ENCODE measurements at places on chromosomes 13 and 19.

DNA sequence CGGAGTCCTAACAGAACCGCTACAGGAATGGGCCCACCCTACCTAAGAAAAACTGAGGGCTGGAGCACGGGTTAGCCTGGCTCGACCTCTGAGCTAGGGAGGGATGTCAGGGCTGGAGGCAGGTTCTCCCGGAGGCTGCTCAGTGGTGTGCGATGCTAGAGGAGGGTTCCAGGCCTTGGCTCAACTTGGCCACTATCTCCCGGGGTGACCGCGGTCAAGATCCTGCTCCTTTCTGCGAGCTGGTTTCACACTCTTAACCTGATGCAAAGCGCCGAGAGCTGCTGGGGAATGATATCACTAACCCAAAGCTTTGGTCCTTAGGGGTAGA lies 301 bp downstream of the POP4 start:
- DNase-seq = no peak

DNA sequence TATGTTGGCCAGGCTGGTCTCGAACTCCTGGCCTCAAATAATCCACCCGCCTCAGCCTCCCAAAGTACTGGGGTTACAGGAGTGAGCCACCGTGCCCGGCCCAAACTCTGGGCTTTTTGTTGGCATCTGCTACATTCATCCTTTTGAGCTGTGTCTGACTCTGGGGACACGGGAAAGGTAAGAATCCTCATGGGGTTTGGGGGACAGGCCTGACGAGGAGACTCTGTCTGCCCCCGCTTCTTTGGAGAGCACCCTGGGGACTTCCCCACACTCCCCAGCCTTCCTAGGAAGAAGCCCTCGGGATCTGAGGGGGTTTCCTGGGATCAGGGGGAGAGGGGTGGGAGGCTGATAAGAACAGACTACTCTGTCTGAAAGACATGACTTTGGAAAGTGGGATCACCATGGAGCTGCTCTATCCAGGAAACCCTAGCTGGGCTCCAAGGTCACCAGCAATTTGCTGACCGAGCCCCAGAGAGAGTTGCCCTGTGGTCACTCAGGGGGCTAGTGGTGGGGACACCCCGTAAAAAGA lies 8.1 kb upstream of the FCER2 start:
- DNase-seq = no peak

GRCh38 chr19:18946918-18947317 lies 5.9 kb upstream of the HOMER3 start:
- DNase-seq = no peak

- no peak for DNase-seq
These were observed 27.6 kb downstream of the PIAS4 start for GRCh38 chr19:4035018-4035566.

- no peak for DNase-seq
These were observed 332.6 kb downstream of the SLITRK1 start for GRCh38 chr13:83549671-83550070.

DNA sequence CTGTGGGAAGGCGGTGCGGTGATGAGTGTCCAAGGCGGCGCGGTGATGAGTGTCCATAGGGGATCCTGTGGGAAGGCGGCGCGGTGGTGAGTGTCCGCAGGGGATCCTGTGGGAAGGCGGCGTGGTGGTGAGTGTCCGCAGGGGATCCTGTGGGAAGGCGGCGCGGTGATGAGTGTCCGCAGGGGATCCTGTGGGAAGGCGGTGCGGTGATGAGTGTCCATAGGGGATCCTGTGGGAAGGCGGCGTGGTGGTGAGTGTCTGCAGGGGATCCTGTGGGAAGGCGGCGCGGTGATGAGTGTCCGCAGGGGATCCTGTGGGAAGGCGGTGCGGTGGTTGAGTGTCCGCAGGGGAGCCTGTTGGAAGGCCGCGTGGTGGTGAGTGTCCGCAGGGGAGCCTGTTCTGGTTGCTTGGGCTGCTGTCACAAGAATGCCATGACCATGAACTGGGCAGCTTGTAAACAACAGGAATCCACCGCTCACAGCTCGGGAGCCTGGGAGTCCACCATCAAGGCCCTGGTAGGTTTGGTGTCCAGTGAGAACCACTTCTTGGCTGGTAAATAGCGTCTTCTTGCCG lies 21.4 kb downstream of the TFDP1 start:
- no peak for DNase-seq

DNA sequence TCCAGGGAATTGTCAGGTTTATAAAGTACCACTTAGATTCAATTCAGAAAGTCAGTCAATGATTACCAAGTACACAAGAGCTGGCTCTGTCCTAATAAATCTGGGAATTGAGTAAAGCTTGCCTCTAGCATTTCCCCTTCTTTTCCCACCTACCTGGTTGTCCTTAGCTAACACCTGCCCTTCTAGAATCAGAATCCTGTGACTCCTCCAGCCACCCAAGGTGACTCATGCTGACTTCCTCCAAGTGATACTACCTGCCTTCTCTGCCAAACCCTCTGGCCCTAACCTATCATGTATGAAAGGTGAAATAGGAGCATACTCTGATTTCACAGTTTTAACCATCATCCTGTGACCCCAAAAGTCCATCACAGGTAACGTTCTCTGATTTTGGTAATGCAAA lies 151.2 kb downstream of the DIAPH3 start:
- no peak for DNase-seq

DNA sequence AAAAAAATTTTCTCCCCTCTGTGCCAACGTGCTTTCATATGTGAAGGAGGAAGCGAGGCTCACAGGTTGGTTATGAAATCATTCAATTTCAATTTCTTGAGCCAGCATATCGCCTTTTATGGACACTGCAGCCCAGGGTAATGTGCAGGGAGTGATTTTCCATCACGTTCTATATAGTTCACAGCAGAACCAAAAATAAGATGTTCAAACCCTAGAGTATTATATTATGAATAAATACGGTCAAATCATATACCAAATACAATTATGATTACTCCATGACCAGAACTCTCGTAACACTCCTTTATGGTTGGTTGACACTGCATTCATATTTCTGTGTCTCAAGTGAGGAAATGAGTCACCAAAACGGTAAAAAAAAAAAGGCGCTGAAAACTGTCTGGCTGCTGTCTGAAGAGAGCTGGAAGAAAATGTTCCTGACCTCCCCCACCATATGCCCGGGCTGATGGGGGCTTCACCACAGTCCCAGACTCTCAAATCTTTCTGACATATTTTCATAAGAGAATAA lies 75.8 kb upstream of the UBAC2 start:
- peak; percentile 17 for DNase-seq

- peak; percentile 12 for DNase-seq
These were observed 1.2 kb upstream of the ZNF225 start for GRCh38 chr19:44111910-44112463.

GRCh38 chr13:49635599-49636433 lies 7.5 kb downstream of the ARL11 start:
- DNase-seq = no peak

DNA sequence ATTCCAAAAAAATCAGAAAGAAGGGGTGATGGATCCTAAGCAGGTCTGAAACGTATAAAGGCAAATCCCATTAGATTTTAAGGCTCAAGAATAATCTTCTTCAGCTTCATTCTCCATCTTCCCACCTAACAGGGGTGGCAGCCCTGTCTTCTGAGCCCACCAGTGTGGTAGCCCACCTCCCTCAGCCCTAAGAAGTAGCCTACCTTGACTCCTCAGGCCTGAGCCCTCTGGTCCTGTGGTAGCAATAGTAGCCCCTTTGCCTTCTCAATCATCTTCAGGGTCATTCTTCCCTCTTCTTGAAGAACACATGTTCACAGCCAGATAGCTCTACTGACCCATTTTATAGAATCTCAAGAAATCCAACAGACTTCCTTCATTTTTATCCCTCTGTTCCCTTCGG lies 33.7 kb downstream of the N4BP2L2 start:
- DNase-seq = no peak

GRCh38 chr19:13120031-13120430 lies 2.0 kb downstream of the NACC1 start:
- no peak for DNase-seq

GRCh38 chr13:86476656-86477055 lies 677.4 kb upstream of the SLITRK6 start:
- no peak for DNase-seq

DNA sequence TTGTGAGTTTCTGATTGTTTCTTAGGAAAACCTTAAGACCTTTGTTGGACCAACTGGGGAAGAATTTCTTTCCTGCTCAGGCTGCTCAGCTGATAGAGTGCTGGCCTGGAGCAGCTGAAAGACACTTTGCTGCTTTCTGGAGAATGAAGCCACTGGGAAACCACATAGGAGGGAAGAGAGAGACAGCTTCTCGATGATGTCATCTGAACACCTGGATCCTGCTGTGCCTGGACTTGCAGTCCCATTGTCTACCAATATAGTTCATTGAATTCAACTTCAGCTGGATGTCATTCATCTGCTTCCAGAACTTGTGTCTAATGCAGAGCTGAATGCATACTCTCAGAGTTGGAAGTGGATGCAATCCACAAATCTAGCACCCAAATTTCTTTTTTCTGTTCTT lies 34.3 kb upstream of the TSHZ3 start:
- DNase-seq = no peak

- peak; percentile 94 for DNase-seq
These were observed 19.0 kb downstream of the MRPS12 start for GRCh38 chr19:38949580-38950367.

DNA sequence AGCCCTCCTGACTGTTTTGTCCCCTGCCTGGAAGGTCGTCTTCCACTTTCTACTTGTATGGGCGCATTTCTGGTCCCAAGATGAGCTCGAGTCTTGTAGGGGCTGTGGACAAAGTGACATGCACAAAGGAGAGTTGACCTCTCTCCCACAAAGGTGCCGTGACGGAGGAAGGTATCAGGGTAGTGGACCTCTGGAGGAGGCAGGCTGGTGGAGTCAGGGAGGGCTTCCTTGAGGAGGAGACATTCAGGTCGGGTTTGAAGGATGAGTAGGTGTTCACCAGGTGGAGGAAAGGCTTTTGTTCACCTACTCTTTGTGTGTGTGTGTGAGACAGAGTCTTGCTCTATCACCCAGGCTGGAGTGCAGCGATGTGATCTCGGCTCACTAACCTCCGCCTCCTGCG lies 1.7 kb downstream of the CYTH2 start:
- no peak for DNase-seq

GRCh38 chr19:13190781-13191540 lies 40.8 kb downstream of the IER2 start:
- DNase-seq = peak; percentile 68

DNA sequence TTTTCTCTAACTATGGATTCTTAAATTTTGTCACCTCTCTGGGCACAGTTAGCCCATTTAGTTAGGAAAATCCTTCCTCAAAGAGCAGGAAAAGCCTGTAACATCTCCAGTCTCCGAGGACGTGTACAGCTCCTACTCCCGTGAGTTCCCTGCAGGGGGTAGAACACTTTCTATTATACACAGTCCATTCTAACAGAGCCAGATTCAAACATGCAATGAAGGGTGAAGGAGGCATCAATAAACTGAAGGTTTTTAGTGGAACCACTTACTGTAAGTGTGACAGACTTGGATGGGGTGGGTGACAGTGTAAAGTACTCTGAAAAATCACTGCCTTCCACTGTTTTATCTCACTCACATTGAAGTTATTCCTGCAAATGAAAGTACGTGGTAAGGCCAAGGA lies 204.7 kb upstream of the DACH1 start:
- DNase-seq = no peak

- no peak for DNase-seq
These were observed 1422.1 kb downstream of the PCDH9 start for GRCh38 chr13:65808061-65808460.

- no peak for DNase-seq
These were observed 1338.1 kb upstream of the SLC10A2 start for GRCh38 chr13:104404325-104404724.

GRCh38 chr13:108527844-108528243 lies 101.6 kb upstream of the MYO16 start:
- no peak for DNase-seq

DNA sequence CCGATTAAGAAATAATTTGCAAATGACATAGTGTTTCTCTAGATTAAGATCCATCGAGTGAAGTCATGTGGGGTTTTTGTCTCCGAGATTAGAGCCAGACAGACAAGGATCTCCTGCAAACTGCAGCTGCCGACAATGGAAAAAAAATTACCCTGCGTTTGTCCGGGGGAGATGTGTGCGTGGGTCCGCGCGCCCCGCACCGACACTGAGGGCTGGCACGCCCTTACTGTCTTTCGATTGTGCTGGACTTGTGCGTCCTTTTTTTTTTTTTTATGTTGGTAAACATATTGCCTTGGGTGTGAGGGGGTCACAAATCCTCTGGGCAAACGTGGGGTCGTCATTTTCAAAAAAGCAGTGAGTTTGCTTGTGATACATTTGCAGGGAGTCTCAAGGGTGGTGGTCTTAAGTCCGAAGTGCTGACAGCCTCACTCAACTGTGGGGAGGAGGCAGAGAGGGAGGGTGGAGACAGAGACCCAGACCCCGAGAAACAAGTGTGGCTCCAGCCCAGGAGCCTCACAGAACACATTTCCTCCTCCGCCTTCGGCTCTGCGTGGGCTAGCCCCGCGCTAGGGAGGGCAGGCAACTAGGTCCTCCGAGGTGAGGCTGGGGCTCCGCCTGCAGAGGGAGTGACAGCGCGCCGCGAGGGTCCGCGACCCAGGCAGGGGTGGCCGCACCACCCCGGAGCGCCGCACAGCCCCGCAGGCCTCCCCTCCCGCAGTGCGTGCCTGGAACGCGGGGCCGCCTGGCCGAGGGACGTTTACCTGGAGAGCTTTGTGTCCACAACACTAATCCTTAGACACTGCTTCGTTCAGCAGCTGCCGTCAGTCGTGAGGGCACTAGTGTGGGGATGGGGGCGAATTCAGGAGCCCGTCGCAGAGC lies 11.7 kb upstream of the SOX1 start:
- DNase-seq = no peak

- no peak for DNase-seq
These were observed 4.6 kb downstream of the PIK3R2 start for GRCh38 chr19:18157465-18158063.

- peak; percentile 54 for DNase-seq
These were observed at the start of gene CCNA1 for GRCh38 chr13:36432106-36432544. Gene CCNA1 (plus strand): TSS chr13:36432495. CDS start chr13:36433057, 562 bp downstream.

- no peak for DNase-seq
These were observed 8.7 kb upstream of the CHST8 start for GRCh38 chr19:33612928-33613619.

- DNase-seq = no peak
These were observed 5.2 kb downstream of the SPACA6 start for GRCh38 chr19:51698296-51698695.

GRCh38 chr19:35704218-35704617 lies at the start of gene ZBTB32:
Gene ZBTB32 (plus strand): TSS chr19:35704558. CDS start chr19:35714627, 10,069 bp downstream.
- peak; percentile 47 for DNase-seq

- DNase-seq = no peak
These were observed 200.3 kb downstream of the LMO7 start for GRCh38 chr13:75836441-75836840.

DNA sequence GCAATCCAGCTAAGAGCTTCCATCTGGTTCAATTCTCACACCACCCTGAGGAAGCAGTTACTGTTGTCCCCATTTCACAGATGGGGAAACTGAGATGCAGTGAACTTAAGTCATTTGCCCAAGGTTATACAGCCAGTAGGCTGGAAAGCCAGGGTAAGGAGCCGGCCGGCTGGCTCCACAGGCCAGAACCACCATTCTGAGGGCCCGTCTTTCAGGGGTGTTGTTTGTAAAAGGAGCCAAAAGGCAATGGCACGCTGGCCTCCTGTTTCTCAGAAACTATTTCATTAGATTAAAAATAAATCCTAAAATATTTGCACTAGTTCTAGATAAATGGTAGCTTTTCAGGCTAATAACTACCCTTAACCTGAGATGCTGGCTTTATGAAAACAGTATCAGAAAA lies 114.9 kb downstream of the CRYL1 start:
- DNase-seq = no peak

Data from stimulated activated CD4-positive, alpha-beta T cell treated with anti-CD3 and anti-CD28 coated beads, Interleukin-15, amount 100 ng/mL, for 24 hours (primary cell).